ENCODE measurements at places on chromosomes 7 and 10. TPM values are rescaled to one million over a fixed set of nuclear protein-coding genes. Genes with fewer than 3 reads are reported as not detected.

CLDN12 gene
- 23.9 TPM for polyA plus RNA-seq

ITPRID1 gene
- not detected for polyA plus RNA-seq

ADK gene
- 38.3 TPM for polyA plus RNA-seq

FAM25C gene
- not detected for polyA plus RNA-seq

EIF4EBP2 gene
- polyA plus RNA-seq, result 35.8 TPM

GRCh38 chr10:106952033-106952432, 212.5 kb downstream of the SORCS1 start:
- no peak for DNase-seq

GRCh38 chr10:121087129-121087528, 236.0 kb downstream of the WDR11 start:
- peak; percentile 76 for DNase-seq

DNA sequence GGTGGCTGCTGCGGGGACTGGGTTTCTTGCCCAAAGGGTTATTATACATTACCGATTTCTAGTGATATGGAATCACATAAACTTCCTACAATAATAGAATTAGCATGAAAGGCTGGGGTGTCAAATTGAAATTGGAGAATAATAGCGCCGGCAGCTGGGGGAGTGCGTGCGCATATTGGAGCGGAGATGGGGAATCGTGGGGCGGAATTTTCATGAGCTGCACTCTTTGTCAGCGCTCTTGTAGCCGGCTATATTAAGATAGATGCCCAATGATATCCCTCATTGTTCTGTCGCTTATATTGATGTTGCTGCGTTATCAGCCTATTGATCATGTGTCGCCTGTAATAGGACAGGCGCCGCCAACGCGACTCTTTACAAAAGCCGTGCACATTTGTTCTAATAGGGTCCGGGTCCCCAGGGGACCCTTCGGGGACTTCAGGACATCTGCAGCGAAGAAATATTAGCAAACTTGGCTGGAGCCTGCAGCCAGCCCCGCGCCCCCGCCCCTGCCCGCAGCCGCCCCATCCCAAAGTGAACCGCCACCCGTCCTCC, 5.1 kb downstream of the UNCX start:
- peak; percentile 34 for DNase-seq

- no peak for DNase-seq
Measured at GRCh38 chr10:123306290-123306689, 152.1 kb downstream of the BUB3 start.
